ENCODE measurements at places on chromosomes 7 and 10.

- no peak for DNase-seq
These were observed 363.6 kb downstream of the ANKRD30A start for GRCh38 chr10:37488792-37489657.

- DNase-seq, result peak; percentile 52
These were observed 440.5 kb downstream of the SEMA3D start for GRCh38 chr7:84746353-84746752.

- no peak for DNase-seq
These were observed 65.2 kb upstream of the PODXL start for GRCh38 chr7:131621652-131622051.

DNA sequence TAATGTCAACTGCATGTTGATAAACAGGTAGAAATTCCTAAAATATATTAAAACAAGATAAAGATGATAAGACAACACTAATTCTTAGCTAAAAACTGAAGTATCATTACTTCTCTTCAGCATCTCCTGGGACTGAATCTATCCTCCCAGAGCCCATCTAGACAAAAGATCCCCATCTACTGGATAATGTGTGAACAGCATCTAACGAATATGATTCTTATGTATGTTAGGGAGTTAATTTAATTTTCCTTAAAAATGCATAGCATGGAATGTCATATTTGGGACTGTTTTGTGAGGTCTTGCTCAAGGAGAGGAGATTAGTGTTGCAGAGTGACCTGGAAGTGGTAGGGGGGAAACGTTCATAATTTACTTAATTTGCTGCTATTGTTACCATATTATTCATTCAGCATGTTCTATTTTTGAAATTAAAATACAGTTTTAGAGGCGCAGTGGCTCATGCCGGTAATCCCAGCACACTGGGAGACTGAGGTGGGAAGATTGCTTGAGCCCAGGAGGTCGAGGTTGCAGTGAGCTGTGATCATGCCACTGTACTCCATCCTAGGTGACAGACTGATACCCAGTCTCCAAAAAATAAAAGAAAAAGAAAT, 305.1 kb upstream of the CSTF2T start:
- DNase-seq, result peak; percentile 44

DNA sequence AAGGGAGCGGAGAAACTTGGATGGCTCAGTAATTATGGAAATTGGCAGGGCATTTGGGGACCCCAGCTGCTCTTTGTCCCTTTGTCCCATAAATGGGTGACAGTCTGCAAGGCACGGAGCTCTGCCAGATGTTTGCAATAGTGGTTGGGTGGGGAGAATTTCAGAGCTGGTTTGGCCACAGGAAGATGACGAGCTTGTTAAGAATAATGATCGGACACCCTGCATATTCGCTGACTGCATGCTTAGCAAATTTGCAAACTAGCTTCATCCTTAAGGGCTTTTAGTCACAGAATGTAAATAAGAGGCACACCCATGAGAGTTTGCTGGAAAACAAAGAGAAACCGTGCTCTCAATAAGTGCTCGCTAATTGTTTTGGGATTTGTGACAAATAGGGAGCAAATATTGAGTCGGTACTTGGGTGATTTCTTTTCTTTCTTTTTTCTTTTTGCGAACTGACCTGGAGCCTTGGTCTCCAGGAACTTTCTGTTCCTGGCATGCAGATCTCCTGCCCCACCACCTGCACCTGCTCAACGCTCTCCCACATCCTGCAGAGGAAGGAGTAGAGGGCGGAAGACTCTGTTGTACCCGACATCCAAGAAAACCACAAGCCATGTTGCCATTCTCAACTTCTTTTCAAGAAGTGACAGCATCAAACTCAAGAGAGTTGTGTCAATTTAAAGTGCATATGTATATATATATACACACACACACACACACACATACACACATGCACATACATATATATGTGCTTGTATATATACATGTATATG, 238.9 kb downstream of the CAMK1D start:
- no peak for DNase-seq

DNA sequence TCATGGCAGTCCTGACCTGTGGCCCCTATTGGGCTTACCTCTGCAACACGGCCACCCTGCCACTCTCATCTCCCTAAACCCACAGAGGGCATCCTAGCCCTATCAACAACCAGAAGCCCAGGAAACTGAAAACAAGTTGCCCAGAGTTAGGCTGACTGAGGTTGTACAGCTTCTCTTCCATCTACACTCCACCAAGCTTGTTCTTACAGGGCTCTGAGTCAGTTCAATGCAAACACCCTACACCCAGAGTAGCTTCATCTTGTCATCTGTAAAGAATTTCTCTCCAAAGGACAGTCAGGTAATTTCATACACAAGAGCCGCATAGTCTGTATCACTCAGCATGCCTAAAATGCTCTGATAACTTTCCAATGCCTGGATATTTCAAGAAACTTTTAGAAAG, 175.4 kb downstream of the ARID5B start:
- peak; percentile 44 for DNase-seq

GRCh38 chr10:16437540-16437894, 707 bp downstream of the PTER start:
- no peak for DNase-seq

GRCh38 chr7:135965602-135966001, 11.6 kb downstream of the MTPN start:
- DNase-seq, result no peak

DNA sequence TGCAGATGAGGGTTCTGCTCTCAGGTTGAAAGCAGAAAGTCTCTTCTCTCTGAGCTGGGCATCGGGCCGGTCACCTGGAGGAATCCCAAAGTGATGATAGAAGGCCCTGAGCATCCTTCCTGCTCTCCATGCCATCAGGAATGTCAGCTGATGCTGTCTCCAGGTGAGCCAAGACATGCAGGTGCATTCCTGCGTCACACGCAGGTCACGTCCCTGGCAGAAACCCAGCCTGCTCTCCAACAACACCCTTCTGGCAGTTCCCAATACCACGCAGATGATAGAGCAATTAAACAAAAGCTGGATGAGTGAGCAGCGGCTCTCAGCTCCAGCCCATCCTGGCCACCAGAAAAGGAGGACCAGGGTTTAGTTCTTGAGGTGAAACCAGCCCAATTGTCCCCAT, 6.9 kb upstream of the WIPI2 start:
- DNase-seq, result no peak

DNA sequence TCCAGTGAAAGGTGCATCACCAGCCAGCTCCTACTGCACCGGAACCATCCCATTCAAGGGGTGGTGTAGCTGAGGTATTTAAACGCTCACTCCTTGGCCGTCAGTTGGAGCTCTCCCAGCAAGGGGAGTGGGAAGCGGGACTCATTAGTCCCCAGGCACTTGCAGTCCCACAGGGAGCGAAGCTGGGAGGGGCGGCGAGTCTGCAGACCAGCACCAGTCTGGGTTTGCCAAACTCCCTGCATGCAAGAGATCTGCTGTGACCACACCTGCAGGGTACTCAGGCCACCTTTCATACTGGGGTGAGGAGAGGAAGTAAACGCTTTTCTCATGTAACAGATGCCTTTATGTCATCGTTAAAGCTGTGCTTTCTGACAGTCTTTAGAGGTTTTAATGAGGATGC, 187.9 kb downstream of the PTPRN2 start:
- no peak for DNase-seq

- no peak for DNase-seq
These were observed 31.5 kb downstream of the STK32C start for GRCh38 chr10:132276179-132276675.

GRCh38 chr7:47071866-47072265, 510.0 kb downstream of the TNS3 start:
- no peak for DNase-seq

- no peak for DNase-seq
These were observed 48.5 kb downstream of the FEZF1 start for GRCh38 chr7:122256046-122256445.

DNA sequence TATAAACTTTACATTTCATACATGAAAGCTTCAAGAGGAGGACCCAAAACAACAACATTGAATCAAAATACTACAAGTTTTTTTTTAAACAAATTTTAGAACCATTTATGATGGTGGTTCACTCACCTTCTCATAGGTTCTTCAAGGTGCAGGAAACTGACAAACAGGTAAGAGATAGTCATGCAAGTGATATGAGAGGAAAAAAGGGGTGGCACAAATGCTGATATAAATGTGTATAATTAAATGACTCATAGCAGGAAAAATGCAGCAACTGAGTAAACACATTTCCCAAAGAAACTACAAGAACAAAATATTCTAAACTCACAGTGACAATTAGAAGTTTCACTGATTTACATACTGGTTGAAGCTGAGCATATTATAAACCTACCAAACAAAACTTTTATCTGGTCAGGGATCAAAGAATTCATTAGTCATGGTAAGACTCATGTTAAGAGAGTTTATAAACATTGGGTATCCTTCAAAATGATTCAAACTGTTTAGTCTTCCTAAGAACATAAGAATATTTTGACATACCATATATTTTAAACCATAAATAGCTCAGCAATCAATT, 14.1 kb downstream of the ZWINT start:
- peak; percentile 3 for DNase-seq

DNA sequence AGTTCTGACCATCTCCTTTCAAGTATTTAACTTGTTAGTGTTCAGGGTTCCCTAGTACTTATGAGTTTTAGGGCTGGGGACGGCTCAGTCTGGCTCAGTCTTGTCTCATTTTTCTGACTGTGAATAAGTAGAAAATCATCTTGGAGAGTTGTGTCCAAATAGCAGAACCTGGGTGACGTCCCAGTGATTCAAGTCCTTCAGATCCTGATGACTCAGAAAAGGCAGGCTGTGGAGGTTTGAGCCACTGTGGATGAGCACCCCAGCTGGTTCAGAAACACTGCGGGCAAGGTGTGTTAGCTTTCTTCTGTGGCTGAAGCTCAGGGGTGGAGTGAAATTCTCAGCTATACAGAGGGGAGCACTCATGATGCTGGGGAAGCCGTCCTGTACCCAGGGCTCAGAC, 154.4 kb upstream of the NPY start:
- DNase-seq, result no peak

GRCh38 chr7:107045195-107045960, 873 bp downstream of the PRKAR2B start:
- DNase-seq, result no peak

DNA sequence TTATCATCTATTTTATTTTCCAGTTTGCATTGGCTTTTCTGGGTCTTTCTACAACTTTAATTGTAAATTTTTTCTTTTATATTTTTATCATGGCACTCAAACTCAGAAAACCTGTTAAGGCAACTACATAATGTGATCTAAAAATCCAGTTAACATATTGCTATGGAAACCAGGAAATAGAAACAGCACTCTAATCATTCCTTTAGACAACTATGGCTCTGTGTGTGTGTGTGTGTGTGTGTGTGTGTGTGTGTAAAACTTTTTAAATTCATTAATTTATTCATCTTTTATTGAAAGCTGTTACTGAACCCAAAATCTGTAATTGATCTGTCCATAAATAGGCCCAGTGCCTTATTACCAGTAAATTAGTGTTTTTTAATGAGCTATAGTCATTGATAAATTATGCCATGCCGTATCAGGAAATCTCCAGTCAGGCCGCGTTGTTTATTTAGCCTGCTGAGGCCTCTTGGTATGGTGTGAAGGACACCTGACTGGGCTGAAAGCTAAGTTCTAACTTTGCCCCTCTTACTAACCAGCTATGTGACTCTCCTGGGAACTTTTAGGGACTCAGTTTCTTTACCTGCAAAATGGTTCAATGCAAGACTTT, 1.5 kb upstream of the MET start:
- DNase-seq, result no peak
